D721Med (cell line): ENCODE measurements at places on chromosomes 7 and 10.

- no peak for DNase-seq
Measured at GRCh38 chr10:132787495-132788179, 1.7 kb upstream of the NKX6-2 start.

- no peak for DNase-seq
Measured at GRCh38 chr10:38016354-38016753, 5.9 kb downstream of the ZNF33A start.

DNA sequence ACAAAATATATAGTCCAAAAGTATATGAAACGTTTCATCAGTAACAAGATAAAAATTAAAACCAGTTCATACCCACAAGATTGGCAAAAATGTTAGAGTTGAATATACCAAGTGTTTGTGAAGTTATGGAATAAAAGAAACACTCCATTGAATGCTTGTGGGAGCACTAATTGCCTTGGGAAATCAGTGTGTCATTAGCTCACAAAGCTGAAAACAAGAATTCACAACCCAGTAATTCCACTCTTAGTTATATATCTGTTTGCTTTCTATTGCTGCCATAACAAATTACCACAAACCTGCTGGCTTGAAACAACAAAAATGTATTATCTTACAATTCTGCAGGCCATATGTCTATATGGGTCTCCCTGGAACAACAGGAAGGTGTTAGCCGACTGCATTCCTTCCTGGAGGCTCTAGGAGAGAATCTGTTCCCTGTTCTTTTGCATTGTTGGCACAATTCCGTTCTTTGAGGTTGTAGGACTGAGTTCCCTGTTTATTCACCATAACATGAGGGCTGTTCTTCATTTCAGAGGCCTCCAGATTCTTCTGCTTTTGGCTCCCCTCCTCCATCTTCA is 45.7 kb downstream of the SEM1 start:
- no peak for DNase-seq

DNA sequence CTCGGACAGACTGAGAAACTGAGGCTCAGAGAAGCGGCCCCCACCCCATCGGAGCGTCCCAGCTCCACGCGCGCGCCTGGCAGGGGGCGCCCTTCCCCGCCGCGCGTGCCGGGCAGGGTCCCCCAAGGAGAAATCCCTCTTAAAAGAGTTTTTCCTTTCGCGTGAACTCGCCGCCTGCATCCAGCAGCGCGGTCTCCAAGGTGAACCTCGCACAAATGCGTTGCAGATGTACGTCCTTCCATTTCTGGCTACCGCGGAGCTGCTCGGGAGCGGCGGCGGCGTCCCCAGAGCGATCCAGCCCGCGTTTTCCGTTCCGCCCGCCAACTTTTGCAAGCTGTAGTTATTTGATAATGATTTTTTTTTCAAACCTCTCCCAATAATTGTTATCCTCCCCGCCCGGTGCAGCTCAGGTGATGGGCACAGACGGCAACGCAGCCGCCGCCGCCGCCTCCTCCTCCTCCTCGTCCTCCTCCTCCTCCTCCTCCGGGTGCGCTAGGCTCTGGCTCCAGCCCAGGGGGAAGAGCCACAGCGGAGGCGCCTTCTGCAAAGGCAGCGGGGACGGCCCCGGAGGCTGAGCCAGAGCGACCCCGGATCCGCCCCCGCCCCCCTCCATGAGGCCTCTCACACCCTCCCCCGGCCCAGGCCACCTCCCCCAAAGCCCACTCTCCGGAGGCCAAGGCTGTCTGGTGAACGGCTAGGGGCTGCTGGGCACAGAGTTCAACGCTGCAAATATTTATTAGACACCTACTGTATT is 74.0 kb upstream of the CUX1 start:
- peak; percentile 60 for DNase-seq

- no peak for DNase-seq
Measured at GRCh38 chr7:136062625-136063325, 85.6 kb upstream of the MTPN start.

- no peak for DNase-seq
Measured at GRCh38 chr7:150439967-150440366, 10.5 kb upstream of the GIMAP8 start.

GRCh38 chr7:17030559-17030958 is 148.8 kb upstream of the AGR3 start:
- no peak for DNase-seq

DNA sequence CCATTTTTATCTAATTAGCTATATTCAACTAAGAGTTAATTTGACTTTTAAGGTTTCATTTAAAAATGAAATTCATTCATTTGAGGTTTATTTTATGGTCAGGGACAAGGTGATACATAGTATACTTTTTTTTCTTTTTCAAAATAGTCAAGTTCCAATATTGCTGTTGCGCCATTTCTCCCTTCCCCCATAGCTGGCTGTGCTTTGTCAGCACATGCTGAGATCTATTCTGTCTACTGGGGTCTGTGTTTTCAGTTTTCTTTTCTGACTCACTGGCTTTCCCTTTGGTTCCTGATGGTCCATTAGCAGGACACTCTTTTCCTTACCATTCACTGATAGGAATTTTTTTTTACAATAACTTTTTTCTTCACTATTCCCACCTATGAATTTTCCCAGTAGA is 336.4 kb upstream of the TMEM229A start:
- DNase-seq = no peak

- no peak for DNase-seq
Measured at GRCh38 chr7:45643630-45644029, 69.5 kb downstream of the ADCY1 start.

GRCh38 chr10:104326991-104327610 is 11.2 kb downstream of the ITPRIP start:
- no peak for DNase-seq

DNA sequence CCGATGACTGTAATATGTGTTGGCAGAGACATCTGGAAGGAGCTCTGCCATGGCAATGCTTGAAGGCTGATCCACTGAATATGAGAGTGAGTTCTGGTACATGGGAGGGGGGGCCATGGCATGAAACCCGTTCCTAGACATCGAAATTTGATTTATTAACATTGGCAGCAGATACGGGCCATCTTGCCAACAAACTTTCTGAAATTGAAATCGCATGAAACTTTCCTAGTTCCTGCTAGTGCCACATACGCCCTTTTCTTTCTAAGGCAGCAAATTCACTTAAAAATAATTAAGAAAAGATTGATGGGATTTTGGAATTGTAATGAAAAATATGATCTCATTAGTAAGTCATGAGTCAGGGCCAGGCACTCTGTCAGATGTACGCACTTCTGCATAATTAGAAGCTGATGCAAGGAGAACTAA is 91.8 kb upstream of the KMT2C start:
- DNase-seq = no peak

- DNase-seq = no peak
Measured at GRCh38 chr10:3784510-3785250, at the start of gene KLF6. KLF6 (minus strand) TSS chr10:3785209; CDS start chr10:3785014, 195 bp downstream.
